SK-N-SH treated with all-trans-retinoic acid at 6 μM for 48 hours (cell line): ENCODE measurements at places on chromosomes 7 and 10.

GRCh38 chr10:122388287-122388997, 13.9 kb downstream of the PLEKHA1 start:
- no peak for ATAC-seq

- ATAC-seq: no peak
Measured at GRCh38 chr10:60073781-60074656, 167.7 kb upstream of the CCDC6 start.

GRCh38 chr7:80942261-80943041, 23.6 kb upstream of the SEMA3C start:
- ATAC-seq: peak; percentile 99

- ATAC-seq: no peak
Measured at GRCh38 chr10:131929122-131929845, 28.5 kb downstream of the PPP2R2D start.

DNA sequence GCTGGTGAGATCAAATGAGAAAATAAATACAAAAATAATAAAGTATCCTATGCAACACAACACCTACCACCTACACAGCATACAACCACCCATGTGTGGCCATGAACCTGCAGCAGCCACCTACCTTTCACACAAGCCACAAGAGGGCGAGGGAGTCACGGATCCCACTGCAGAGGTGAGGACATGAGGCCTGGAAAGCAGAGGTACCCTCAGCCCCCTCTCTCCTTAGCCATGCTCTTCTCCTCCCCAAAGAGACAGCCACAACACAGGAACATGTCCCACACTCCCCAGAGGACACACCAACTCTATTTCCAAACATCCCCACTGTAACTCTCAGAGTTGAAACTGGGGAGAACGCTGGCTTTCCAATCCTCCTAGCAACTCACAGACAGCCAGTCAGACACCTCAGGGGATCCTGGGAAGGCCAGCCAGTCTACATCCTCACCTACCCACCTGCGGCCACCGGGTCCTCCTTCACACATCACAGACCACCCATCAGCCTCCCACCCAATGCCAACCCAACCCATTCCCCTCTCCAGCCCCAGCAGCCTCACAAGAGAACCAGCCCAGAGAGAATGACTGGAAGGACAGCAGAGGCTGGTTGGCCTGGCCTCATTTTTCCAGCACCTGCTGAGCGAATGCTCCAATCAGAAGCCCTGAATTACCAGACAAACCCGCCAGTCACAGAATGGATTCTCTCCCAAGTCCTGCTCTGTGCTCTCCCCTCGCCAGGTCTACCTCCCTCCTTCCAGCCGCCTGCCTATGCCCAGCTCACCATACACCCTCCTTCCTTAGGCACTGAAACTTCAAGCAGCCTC, 18.4 kb downstream of the DLG5 start:
- peak; percentile 54; the same call in 2 of the 3 replicates for ATAC-seq

DNA sequence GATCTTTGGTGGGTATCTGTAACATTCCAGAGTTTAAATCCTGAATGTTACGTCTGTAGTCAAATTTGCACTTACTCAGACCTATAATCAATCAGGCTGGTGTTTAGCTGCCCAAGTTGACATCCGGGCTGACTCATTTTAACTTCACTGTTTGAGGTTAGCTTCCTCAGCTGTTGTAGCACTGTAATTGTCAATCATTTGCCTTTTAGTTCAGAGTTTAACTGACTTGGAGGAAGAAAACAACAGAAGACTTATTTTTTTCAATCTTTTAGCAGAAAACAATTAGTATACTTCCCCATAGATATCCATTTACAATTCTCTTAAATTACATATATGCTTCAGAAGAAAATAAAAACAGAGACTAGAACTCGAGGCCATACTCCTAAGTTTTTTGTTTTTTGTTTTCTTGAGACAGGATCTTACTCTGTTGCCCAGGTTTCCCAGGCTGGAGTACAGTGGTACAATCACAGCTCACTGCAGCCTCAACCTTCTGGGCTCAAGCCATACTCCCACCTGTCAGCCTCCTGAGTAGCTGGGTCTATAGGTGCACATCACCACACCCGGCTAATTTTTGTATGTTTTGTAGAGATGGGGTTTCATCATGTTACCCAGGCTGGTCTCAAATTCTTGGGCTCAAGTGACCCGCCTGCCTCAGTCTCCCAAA, 38.5 kb upstream of the LRRC17 start:
- ATAC-seq: peak; percentile 62

- no peak for ATAC-seq
Measured at GRCh38 chr7:22214000-22214399, 143.0 kb downstream of the RAPGEF5 start.

- no peak for ATAC-seq
Measured at GRCh38 chr7:136116186-136116585, 139.0 kb upstream of the MTPN start.

- ATAC-seq: no peak; the same call in 2 of the 3 replicates
Measured at GRCh38 chr7:90212149-90212495, 582 bp downstream of the STEAP2 start.

GRCh38 chr7:125695626-125696025, 766.0 kb upstream of the POT1 start:
- ATAC-seq: no peak

GRCh38 chr7:134395604-134396003, 63.3 kb downstream of the AKR1B1 start:
- no peak for ATAC-seq

- no peak for ATAC-seq
Measured at GRCh38 chr7:8162181-8162580, 99.8 kb downstream of the ICA1 start.

DNA sequence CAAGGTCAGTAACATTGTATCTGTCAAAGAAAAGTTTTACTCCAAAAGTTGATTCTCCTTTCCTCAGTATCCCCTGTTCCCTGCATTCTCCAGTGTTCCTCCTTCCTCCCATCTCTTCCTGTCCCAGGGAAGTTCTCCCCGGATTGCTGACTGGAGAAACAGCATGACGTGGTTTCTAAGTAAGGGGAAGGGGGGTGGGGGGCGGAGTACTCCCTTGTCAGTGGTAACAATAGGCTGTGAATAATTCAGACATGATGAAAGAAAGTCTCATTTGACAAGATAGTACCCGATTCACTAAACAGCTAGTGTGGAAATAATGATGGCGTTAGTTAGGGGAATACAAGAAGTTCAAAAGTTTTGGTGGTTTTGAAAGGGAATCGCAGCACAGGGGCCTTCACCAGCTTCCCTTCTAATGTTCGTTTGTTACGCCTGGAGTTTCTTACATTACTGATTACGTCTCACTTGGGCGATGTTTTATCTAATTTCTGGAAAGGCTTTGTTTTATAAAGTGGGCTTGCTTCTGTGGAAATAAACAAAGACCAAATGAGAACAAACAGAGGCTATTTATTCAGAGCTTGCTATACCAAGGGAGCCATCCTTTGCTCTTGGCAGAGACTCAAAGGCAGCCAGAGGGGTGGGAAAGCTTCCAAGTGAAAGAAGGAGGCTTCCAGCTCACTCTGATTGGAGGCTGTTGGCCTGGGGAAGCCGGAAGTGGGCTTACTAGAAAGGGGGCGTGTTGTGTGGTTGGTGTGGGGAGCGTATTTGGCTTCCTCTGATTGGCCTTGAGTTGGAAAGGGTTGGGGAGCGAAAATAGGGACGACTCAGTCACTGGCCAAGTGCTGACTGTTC, 453.7 kb downstream of the SDK1 start:
- ATAC-seq: no peak

DNA sequence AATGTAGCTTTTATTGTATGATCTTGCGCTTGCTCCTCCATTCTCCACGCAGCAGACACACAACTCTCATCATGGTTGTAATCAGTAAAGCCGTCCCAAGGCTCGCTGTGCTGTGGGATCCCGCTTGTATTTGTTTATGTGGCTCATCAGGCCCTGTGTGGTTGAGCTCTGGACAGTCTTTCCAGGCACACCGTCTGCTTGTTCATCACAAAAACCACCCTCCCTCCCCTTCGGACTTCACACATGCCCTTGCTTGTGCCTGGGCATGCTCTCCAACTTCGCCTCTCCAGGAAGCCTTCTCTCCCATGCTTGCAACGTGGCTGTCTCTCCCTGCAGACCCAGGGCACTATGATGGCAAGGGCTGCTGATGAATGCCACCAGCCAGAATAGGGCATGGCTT, 62.4 kb downstream of the HK1 start:
- no peak for ATAC-seq

GRCh38 chr10:103967448-103968071, 620 bp downstream of the SLK start:
- peak; percentile 37 for ATAC-seq

DNA sequence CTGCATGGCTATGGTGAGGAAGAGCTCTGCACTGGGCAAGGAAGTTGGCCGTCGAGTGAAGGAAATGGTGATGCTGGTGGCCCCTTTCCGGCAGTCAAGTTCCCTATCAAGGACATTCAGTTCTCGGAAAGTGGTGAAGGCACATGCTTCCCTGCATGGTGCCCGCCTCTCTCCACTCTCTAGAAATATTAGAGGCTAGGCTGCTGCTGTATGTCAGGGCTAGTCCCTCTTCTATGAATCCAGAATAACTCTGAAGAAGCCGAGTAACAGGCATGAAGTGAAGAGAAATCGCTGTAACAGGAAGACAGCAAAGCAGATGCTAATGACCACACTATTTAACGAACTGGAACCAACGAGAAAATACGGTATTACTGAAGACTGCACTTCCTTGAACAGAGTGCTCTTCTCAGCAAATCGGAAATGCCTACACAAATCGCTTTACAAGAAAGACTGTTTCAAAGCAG, 5.4 kb downstream of the IDI1 start:
- no peak for ATAC-seq

DNA sequence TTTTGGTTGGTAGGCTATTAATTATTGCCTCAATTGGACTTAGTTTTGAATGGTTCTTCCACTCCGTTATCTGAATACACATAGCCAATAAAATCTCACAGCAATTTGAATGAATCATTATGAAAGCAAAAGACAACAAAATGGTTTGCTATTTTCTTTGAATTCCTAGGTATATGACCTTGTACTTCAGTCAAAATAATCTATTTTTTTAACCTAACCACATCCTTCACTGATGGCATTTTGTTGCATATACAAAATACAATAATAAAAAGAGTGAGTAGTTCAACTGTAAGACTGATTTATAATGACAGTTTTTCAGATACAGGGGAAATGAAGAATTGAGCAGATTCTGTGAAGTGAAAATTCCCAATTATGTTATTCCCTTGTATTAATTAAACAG, 433.1 kb downstream of the HTR7 start:
- no peak for ATAC-seq

DNA sequence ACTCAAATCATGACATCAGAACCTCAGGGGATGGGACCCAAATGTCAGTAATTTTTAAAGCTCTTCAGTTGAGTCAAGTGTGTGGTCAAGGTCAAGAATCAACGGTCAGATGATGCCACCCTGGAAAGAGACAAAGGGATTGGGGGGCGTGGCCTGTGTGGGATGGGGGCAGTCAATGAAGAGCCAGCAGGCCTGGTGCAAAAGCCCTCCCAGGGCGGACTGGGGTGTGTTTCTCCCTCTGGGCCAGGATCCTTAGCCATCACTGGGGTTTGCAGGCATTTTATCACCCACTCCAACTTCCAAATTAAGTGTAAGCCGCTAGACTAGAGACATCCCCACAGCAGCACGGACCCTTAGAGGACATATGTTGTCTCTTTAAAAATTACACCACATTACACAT, 204.7 kb downstream of the USP6NL start:
- ATAC-seq: no peak

DNA sequence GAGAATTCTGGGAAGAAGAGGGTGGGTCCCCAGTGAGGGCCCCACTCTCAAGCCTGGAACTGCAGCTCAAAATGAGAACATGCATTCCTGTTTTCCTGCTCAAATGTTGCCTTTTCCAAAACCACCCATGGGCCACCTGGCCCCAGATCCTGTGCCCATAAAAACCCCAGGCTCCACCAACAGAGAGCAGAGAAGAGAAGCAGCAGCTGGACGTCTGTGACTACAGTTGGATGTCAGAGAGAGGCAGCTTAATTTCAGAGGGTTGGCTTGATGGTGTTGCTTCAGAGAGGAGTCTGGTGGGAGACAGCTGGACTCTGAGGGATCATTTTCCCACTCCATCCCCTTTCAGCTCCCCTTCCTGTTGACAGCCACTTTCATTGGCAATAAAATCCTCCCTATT, 256.4 kb downstream of the FZD1 start:
- ATAC-seq: no peak

- no peak for ATAC-seq
Measured at GRCh38 chr10:114283535-114284234, 44.6 kb downstream of the VWA2 start.

GRCh38 chr10:20898866-20899535, 1.9 kb upstream of the NEBL start:
- ATAC-seq: no peak

GRCh38 chr10:29671228-29671780, 36.5 kb upstream of the SVIL start:
- no peak for ATAC-seq

- no peak for ATAC-seq
Measured at GRCh38 chr7:114141415-114141814, 222.6 kb upstream of the PPP1R3A start.

- no peak for ATAC-seq
Measured at GRCh38 chr10:29356931-29357330, 68.1 kb downstream of the LYZL1 start.

DNA sequence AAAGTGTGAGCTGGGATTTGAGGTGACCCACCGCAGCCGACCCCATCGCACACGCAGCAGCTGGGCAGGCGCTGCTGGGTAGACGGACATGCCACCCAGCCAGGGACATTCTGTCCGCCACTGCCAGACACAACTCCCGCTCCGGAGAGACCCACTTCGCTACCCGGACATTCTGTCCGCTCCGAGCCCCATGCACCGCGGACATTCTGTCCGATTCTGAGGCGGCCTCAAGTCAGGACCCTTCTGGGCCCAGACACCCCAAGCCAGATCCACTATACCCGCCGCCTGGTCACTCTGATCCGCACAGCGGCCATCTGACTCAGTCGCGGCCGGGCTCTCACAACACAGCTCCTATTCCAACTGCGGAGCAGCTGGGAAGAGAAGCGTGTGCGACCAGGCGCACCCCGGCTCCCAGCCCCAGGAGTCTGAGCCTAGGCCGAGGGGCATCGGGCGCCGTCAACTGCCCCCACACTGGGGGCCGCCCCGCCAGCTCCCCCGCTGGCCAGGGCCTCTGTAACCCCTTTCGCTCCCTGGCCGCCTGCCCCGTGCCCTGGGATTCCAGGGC, 763 bp downstream of the PITX3 start:
- ATAC-seq: no peak

DNA sequence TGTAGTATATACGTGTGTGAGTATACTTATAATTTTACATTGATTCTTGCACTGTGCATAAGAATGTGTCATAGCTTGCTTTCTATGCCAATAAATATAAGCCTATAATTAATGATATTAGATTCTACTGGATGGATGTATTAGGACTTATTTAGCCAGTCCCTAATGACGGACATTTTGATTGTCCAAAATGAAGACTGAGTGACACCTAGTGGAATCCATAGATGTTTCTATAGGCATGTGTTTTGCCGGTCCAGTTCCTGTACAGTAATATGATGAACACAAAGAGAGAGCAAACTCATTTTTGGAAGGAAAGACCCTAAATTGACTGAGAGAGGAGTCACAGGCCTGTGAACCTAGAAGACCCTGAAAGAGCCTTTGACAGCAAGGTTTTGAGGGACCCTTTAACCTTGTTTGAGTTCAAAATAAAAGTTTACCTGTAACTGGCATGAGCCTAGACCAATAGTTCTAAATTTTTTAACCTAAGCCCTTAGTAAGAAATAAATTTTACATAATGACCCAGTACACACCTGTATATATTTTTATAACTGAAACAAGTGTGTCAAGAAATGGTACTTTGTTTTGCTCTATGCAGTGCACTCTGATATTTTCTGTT, 42.4 kb upstream of the AGBL3 start:
- ATAC-seq: peak; percentile 59
